Stimulated activated CD8-positive, alpha-beta memory T cell treated with anti-CD3 and anti-CD28 coated beads, Interleukin-2, amount 100 ng/mL, for 48 hours (primary cell): ENCODE measurements at places on chromosomes 7 and 10.

DNA sequence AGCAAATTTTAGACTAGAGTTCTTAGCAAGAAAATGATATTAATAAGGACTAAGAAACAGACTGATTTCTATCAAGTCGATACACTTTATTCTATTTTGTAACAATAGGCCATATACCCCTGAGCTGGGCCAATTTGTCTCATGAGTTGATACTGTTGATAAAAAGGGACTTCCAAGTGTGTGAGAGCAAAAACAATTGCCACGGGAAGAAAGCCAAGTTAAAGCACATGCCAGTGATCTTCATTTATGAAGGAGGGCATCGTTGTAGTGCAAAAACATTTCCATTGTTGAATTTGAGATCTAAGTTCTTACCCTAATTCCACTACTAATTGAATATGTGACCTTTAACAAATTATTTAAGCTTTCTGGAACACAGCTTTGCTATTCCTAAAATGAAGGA lies 119.9 kb downstream of the CNOT4 start:
- DNase-seq = no peak

DNA sequence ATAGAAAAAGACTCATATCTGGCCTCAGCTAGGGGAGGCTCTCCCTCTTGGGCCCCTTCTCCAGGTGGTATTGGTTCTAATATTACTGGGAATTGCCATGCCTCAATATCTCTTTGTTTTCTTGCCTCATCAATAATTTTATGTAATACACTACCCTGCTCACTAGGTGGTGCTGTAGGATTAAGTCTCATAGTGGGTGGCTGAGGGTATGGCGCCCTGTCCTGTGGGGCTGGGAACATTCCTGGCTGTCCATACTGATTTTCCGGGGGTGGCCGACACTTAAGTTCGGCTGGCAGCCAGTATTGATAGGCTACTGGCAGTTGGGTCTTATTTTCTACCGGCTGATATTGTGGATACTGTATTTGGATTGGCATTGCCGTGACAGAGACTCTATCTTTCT lies 9.0 kb upstream of the TAS2R3 start:
- DNase-seq = no peak

GRCh38 chr10:126520751-126521317 lies 132.6 kb upstream of the ADAM12 start:
- DNase-seq = no peak

- DNase-seq = no peak
These were observed 524.8 kb downstream of the GRM8 start for GRCh38 chr7:126727930-126728391.

- no peak for DNase-seq
These were observed 43.4 kb upstream of the DNAJB6 start for GRCh38 chr7:157293413-157293788.
